NCI-H345 (cell line): ENCODE measurements at places on chromosomes 11 and 22.

DNA sequence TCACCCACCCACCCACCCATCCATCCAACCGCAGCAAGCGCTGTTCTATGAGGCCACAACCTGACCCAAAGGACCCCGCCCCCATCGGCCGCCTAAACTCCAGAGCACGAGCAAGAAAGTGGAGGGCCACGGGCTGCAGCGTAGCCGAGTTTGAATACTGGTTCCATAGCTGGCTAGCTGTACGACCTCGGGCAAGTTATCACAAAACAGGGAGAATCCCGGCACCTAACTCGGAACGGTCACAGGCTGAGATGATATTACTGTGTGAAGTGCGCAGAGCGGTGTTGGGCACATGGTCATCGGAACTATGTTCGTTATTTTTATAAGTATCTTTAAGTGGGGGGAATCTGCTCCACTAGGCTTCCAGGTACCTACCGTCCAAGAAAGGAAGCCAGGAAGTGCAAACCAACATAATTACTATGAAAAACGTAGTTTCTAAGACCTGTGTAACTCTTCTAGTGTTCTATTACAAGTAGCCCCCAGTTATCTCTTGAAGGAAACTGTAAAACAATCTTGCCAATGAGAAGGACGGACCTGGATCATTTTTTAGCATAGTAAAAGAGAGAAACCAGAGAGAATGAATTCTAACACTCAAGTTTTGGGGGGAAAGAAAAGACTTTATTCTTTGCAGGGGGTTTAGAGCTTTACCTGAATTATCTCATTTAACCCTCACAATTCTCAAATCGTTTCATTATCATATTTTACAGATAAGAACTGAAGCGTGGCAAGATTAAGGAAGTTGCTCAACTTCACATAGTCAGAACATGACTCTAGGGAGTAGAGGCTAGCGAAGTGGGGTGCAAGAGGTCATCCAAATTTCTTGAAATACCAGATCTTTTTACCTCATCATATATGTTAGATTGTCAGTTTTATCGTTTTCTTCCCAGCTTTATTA lies 663 bp upstream of the BUD13 start:
- DNase-seq, result peak; percentile 71

DNA sequence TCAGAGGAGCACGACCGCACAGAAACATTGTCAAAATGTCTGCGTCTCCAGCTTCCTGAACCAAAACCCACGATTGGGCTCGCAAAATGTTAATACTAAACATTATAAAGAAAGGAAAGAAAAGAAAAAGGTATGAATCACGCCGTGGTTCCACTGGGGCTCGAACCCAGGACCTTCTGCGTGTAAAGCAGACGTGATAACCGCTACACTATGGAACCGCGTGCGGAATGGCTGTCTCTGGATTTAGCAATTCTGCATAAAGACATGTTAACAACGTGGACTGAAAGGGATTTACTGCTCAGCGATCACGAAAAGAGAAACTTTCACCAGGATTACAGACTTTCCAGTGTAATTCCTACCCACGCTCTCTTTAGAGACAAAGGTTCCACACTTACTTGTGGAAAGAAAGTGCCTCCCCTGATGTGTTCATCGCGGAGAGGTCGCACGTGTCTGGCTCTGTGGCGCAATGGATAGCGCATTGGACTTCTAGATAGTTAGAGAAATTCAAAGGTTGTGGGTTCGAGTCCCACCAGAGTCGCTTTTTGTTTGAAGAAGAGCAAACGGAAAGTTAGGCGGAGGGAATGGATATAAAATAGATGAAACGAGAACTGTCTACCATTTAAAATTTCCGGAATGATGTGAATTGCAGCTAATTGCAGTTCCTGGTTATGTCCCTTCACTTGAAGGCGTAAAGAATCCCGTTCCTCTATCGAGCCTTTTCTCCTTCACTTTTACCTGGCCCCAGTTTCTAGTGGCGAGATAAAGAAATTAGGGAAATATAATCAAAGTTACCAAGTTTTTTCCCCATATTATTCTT lies 39.7 kb downstream of the OR4D9 start:
- peak; percentile 88 for DNase-seq

DNA sequence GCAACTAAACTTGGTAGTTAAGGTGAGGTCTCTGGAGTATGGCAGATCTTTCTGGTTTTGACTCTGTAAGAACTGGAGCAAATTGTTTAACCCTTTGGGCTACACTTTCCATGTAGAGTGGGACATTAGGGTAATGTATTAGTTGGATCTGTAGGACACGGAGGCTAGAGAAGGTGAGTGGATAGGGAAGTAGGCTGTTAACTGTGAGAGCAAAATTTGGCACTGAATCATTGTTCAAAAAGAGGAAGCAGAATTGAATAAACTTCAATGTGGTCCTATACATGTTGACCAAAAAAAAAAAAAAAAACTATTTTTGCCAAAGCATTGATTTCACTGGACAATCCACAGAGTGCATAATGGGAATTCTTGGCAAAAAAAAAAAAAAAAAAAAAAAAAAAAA lies 370.2 kb upstream of the CHORDC1 start:
- no peak for DNase-seq

DNA sequence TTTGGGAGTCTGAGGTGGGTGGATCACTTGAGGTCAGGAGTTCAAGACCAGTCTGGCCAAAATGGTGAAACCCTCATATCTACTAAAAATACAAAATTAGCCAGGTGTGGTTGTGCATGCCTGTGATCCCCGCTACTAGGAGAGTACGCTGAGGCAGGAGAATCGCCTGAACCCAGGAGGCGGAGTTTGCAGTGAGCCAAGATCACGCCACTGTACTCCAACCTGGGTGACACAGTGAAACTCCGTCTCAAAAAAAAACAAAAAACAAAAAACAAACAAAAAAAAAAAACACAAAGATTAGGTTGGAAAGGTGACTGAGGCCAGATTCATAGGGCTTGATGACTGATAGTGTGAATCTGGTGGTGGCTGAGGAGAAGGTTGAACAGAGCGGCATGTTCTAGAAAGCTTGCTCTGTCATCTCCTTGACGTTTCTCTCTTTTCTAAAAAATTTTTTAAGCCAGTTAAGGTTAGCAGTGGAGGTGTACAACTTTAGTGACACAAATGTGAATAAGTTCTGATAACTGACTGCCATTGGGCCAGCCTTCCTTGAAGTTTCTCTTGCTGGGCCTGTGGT lies 40.9 kb downstream of the TXN2 start:
- no peak for DNase-seq

DNA sequence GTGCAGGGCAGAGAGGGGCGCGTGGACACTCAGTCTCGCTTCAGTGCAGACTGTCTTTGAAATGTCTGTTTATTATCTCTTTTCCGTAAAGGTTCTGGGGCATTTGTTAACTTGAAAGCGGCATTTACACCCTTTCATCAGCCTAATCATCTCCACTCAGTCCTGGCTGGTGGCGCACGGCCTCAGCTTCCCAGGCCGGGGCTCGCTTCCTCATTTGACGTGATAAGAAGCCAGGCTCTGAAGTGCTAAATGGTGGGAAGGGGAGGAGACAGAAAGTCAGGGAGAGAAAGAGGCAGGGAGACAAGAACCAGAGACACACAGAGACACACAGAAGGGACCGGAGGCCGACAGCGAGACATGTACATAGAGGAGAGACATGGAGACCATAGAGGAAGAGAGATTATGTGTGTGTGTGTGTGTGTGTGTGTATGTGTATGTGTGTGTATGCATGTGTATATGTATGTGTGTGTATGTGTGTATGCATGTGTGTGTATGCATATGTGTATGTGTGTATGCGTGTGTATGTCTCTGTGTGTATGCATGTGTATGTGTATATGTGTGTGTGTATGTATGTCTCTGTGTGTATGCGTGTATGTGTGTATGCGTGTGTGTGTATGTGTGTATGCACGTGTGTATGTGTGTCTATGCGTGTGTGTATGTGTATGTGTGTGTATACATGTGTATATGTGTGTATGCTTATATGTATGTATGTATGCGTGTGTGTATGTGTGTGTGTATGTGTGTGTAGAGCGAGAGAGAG lies 101.5 kb downstream of the ST3GAL4 start:
- DNase-seq, result no peak
